Endothelial cell of umbilical vein (primary cell): ENCODE measurements at places on chromosomes 2 and 18.
A peak's percentile ranks its signal among the peaks of the same experiment; 100 is the strongest.

- DNase-seq, result no peak
These were observed 146.4 kb downstream of the RIF1 start for GRCh38 chr2:151556121-151556520.

DNA sequence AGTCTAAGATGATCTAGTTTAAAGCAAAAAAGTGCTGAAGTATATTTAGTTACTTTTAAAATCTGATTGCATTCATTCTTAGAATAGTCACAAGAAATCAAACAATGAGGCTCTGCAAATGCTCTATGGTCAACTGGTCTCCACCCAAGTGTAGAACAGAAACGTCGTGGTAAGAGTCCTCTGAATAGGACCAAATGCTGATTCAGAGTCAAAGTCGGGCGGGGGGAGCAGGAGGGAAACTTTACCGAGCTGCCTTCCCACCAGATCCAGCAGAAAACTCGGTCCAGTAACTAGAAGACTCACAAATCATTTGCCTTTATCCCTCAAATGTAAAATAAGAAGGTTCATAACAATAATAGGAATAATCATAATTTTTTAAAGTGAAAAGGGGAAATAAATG, 46.2 kb upstream of the PXDN start:
- DNase-seq, result no peak

GRCh38 chr18:8329186-8329771, 280.0 kb upstream of the RAB12 start:
- peak; percentile 60 for DNase-seq

DNA sequence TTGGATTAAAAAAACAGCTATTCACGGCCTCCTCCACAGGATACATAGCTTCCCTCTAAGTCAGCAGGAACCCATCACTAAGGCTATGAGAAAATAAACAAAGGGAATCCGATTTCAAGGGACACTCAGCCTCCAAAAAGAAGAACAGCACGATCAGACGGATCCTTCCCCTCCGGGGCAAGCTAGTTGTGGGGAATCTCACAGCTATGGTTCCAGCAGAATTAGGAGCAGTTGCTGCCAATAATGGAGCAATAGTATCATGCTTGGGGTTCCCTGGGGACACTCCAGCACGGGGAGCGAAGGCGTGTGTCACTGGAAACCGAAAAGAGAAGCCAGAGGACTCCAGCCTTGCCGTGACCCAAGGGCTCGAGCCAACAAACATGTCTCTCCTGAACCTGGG, 163.1 kb downstream of the TTC32 start:
- no peak for DNase-seq

- DNase-seq, result no peak
These were observed 93.5 kb downstream of the MYT1L start for GRCh38 chr2:2237563-2237962.

DNA sequence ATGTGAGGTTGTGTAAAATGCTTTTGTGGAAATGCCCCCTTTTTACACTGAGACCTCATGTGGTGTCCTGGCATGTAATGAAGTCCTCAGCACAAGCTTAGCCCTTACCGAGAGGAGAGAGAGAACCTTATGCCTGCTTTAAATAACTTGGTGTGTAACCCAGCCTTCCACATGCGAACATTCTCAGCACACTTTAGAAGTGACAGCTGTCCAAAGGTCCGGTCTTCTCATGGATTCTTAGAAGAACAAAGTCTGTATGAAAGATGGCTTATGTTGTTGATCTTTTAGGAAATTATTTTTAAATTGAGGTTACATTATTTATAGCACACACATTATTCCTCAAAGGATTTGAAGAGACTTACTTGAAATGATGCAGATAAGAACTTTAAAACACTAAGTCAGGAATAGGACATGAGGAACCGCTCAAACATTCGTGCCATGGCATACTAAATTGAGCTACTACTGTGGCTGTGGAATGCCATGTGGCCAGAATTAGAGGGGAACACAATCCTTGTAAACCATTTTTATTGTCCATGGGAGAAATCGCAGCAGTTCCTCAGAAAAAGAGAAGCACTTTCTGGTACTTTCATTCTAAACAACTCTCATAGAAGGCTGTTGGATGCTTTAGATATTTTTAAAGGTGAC, 79.6 kb downstream of the WDSUB1 start:
- DNase-seq, result no peak

- no peak for DNase-seq
These were observed 392.9 kb upstream of the LRATD1 start for GRCh38 chr2:14239605-14240004.

- DNase-seq, result no peak
These were observed 362.0 kb downstream of the SOX11 start for GRCh38 chr2:6054161-6054671.

GRCh38 chr2:235876099-235876679, 292.0 kb downstream of the GBX2 start:
- DNase-seq, result no peak

- no peak for DNase-seq
These were observed 2.4 kb upstream of the OTOS start for GRCh38 chr2:240142859-240143258.

DNA sequence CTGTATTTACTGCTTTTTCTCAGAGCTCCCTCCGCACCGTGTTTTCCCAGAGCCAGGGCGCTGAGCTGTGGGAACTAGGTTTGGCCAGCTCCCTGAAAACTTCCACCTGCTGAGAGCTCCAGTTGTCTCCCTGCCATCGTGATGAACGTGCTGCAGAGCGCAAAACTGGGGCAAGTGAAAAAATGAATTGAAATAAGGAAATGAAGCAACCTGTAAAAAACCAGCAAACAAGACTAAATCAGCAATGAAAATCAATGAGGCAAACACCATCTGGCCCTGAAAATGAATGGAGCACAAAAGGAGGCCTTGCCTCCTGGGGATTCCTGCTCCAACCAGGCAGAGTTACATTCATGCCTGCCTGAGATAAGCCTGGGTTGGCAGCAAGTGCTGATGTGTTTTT, 129.9 kb downstream of the MARCHF4 start:
- no peak for DNase-seq

GRCh38 chr2:53820711-53821110, 33.9 kb downstream of the ERLEC1 start:
- no peak for DNase-seq

DNA sequence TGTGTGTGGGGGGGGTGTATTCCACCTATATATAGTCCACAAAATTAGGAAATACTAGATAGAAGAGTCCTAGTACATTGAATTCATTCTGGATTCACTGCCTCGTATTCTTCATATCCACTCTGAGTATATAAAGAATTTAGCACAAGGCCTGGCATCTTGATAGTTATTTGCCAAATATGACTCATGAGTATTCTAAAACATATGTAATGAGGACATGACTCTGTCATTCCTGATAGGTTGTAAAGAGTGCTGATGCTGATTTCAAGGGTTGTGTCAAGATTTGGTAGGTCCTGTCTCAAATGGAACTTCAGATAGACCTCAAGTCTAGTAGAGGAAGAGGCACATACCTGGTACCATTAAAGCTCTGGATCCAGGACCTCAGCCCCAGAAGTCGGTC, 173.4 kb upstream of the BOD1L2 start:
- no peak for DNase-seq

DNA sequence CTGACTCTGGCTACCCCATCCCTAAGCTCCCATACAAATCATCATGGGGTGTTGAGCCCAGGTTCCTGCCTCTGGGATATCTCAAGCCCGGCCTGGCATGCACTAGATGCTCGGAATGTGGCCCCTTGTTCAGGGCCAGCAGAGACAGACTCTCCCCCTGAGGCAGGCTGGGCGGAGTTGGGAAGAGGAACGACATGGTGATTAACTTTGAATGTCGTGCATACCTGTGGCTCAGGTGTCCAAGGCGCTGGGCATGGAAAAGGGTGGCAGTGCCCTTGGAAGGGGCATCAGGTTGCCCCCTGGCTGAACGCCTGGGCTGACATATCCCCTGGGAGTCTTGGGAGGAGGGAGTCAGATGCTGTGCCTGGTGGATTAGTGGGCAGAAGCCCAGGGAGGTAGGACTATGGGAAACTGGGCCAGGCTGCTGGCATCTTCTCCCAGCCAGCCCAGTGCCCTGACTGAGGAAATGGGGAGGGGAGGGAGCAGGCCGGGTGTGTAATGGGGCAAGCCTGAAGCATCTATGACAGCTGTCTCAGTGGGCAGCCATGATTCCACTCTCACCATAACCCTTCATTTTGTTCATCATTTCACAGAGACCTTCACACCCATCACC, 57.8 kb upstream of the OTOF start:
- DNase-seq, result no peak

DNA sequence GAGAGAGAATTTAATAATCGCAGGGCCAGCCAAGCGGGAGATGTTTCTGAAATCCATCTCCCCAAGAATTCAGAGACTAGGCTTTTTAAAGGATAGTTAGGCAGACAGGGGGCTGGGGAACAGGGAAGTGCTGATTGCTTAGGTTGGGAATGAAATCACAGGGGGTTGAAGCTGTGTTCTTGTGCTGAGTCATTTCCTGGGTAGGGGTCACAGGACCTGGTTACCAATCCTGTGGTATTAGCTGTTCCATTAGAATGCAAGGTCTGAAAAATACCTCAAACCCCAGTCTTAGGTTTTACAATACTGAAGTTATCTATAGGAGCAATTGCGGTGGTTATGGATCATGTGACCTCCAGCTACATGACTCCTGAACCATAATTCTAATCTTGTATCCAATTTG, 4.6 kb downstream of the SP140 start:
- peak; percentile 21 for DNase-seq

DNA sequence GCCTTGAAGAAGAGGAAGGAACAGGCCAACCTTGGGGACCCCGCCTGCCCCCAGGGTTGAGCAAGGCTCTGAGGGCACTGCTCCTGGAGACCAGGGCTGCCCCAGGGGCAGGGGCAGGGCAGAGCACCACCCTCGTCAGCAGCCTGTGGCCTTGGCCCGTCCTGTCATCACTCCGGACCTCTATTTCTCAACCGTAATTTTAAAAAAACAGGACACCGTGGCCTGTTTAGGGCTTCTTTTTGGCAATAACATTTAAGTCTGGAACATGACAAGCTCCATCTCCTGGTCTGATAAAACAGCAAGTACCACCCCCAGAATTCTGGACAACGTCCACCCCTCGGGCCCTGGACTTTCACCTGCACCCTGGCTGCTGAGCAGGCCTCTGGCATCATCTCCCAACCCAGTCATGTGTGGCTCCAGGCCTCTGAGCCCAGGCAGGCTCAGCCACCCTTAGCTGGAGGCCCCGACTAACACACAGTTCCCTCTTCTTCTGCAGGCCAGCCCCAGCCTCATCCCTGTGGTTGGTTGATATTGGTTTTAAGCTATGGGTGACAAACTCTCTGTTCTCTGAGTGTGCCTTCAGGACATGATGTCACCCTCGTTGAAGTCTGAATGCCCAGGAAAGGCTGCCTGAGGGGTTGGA, 22.6 kb upstream of the ID2 start:
- DNase-seq, result no peak

DNA sequence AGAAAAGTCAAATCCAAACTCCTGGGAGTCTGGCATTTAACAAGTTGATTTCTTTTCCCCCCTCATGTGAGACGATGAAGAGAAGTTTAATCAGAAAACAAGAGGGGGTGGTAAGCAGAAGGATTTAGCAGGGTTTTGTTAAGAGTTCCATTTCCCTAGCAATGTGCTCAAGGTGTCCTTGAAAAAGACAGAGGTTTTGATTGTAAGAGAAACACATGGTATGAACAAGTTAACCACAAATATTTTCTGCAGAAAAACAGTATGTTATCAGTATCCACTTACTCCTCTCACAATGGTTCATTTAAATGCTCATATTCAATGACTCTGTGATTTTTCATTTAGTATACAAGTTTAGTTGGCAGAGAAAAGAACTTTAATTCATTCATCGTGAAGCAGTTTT, 26.8 kb downstream of the LAMA1 start:
- DNase-seq, result no peak

DNA sequence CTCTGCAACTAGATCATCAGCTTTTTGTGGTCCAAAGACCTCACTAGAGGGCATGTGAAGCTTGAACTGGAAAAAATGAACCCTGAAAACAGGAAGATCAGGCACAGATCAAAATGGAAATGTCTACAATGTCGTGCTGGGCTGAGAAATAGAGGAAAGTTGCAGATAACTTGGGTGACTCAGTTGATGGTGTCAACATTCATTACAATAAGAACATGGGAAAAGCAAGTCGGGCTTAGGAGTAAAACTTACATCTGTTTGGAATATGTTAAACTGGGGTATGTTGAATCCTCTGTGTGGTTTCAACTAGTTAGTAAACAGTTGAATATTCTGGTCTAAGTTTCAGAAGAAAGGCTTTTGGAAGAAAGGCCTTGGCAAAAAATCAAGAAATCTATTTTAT, 940.4 kb downstream of the ERBB4 start:
- DNase-seq, result no peak

DNA sequence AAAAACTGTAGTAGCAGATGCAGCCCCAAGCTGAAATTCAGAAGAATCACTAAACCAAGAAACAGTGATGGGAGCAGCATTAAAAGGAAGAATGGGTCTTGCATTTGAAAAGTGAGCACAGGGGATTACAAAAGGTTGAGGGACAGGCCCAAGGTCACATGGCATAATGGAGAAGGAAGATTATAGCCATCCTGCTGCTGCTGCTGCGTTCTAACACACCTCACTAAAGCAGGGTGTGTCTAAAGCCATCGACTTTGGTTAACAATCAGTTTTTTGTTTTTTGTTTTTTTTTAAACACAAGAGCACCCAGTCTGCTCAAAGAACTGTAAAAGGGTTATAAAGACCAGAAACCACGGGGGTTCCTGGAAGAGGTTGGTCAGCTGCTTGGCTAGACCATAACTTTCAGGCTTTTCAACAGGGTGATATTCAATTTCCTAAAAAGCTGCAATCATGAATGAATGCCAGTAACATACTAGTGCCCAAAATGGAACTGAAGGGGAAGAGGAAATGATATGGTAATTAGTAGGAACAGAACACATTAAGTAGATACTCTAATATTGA, 102.6 kb downstream of the MYO5B start:
- DNase-seq, result no peak

DNA sequence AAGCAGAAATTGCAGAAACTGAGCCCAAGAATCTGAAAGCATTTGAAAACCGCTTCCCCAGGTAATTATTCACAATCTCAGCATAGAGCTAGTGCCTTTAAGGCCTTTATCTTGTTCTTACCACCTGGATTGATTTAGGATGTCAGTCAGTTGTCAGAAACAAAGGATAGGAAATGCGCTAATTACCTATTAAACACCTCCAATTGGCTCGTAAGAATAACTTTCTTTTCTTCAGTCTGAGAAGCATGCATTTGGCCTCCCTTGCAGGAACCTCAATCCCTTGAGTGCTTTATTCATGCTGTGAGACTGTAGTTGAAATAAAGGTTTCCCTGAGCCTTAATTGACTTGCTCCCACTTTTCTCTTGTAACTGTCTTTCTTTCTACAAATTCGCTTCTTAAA, 400.3 kb upstream of the LRATD1 start:
- no peak for DNase-seq

DNA sequence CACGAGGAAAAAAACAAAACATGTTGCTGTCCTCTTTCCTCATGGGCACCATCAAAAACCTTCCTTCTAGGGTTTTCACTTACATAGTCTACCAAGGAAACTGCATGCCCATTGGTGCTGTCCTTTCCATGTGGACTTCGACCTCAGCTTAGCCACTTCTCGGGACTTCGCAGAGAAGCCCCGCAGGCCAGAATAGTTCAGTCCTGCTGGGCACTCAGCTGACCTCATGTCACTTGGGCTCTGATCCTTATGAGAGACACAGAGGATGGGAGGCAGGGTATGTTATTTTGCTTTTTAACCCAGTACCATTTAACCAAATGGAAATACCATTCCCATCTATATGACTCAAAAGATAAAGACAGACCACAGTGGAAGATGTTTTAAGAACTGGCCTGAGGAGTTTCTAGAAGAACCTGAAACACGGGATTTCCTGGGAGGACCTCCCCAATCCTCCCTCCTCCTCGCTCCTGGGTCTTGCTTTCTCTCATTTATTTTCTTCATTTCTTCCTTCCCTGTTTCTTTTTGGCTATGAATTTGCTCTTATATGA, 28.4 kb downstream of the AAK1 start:
- no peak for DNase-seq
